ENCODE measurements at places on chromosomes 2 and 18. TPM values are rescaled to one million over a fixed set of nuclear protein-coding genes. Genes with fewer than 3 reads are reported as not detected.
A peak's percentile ranks its signal among the peaks of the same experiment; 100 is the strongest.

DNA sequence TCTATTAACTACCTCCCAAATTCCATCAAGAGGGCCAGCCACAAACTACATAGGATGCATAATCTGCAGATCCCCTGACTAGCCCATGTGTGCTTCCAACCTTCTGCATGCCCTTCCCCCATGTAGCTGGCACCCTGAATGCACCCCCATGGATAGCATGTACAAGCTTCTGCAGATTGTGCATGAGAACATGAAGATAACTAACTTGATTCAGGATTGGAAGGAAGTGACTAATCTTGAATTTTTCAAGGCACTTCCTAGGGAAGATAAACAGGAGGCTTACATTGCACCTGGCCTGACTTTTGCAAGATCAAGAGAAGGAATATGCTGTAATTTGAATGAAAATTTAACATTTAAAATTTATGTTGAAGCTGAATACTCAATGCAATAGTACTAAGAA, 66.7 kb downstream of the CDC42EP3 start:
- peak; percentile 73 for DNase-seq

DNA sequence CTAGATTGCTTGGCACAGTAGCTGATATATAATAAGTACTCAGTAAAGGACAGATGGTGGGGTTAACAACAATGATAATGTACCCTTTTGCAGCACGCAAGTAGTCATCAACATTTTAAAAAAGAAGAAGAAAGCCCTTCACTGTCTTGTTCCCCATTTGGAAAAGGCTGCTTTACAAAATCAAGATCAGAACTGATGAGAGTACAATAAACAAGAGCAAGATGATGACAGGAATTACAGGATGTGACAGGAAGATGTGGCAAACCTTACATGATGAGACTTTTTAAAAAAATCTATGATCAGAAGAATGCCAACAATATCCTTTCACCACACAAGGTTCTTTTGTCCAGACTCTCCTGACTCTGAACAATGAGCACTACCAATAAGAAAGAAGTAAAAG, 9.1 kb downstream of the TYW5 start:
- no peak for DNase-seq

SIX2 gene
- polyA plus RNA-seq, result not detected

VWC2L gene
- not detected for polyA plus RNA-seq

DQX1 gene
- polyA plus RNA-seq, result 0.07 TPM

DNA sequence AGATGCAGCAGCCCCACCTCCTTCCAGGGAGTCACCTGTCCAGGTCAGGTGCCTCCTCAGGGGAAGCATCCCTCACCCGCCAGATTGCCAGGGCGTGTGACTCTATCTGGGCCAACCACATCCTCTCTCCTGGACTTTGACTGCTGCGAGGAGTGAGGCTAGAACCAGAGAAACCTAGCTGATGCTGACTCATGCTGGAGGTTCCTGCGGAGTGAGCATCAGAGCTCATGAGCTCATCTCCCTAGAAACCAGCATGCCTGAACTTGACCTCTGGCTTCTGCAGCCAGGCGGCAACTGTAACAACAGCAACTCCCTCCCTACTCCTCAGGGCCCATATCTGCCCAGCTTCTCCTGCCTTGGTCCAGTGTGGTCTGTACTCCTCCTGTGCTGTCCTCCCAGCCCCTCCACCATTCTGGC, 28.3 kb upstream of the NT5DC4 start:
- DNase-seq, result peak; percentile 98

- no peak for DNase-seq
These were observed 27.1 kb upstream of the SERPINB12 start for GRCh38 chr18:63514888-63515678.

DNA sequence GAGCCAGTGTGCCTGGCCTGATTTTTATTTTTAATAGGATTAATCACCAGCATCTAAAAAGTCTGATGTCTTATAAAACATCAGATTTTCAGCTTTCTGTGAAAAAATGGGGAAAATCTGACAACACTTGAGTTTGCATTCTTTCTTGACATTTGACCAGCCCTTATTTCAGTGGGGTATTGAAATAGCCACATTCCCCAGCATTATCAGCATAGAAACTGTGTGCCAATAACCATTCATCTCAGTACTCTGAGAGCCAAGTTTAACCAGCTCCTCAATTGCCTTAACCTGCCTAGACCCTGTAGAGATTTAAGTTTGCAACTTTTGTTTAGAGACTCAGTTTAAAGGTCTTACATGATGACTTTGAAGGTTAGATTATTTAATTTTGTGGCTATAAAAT, 155.0 kb downstream of the CERS6 start:
- no peak for DNase-seq

SLC19A3 gene
- polyA plus RNA-seq, result not detected

- DNase-seq, result no peak
These were observed 2.6 kb upstream of the GPR35 start for GRCh38 chr2:240622531-240623235.

GRCh38 chr2:109128048-109128615, 873 bp upstream of the SH3RF3 start:
- peak; percentile 91 for DNase-seq

DNA sequence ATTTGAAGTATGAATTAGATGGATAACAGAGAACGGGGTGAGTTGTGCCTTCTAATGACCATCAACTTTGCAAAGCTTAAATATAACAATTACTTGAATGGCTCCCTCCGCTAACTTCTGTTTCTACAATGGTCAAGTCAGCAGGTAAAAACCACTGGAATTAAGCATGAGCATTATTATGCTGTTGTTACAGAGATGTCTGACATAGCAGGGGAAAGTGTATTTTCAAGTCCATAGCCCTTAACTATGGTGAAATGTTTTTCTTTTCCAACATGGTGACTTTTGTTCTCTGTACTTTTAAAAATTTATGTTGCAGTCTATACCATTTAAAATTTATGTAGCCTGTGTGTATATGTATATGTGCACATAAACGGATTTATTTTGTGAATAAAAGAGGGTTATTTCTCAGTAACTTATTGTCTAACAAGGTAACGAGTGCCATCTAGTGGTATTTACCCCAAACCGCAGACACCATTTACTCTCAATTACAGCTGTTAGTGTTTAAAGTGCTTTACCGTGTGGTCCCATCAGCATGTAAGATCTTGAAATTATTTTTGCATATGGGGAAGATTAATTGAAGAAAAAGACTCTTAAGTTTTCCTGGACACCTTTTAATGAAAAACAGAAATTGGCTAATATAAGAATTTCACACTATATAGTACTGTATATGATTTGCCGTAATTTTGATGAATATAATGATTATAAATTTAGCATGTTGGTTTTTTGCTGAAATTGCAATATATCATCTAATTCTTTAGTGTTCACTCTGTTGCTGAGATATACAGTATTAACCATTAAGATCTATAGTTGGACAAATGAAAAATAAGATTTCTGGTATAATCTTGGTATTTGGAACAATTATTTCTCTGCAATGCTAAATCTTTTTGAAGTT, 78.2 kb downstream of the UBE2E3 start:
- DNase-seq, result peak; percentile 29

BCS1L gene
- polyA plus RNA-seq, result 56.7 TPM

GRCh38 chr18:68447286-68447685, 267.6 kb downstream of the TMX3 start:
- peak; percentile 54 for DNase-seq

- peak; percentile 11 for DNase-seq
These were observed 34.4 kb upstream of the ROCK1 start for GRCh38 chr18:21146016-21146415.

CXCR2 gene
- not detected for polyA plus RNA-seq

DNA sequence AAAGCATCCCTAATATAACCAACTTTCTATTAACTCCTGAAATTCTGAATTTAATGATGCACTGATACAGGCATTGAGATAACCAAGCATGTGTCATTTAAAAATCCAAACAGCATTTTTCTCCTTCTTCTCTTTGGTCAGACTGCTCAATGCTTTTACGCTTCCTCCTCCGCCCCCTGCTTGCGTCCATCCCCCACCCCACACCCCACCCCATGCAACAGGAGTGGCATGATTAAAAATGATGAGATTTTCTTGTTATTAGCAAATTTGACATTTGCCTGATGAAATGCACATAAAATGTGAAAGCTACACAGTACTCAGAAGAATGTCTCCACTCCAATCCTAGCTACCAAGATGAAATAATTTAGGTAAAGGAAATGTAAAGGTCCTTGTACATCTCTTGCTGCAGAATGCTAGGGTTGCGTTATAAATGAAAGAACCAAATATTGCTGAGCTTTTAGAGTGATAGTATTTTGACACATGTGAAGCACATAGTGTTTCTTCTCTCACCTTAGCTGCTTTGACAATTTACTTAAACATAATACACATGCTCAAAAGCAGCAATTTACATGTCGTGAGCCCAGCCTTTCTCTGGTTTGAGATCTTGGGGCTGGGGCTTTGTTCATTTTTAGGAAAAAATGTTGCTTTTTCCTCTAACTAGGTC, 263.8 kb downstream of the MEIS1 start:
- no peak for DNase-seq

LHCGR gene
- 0.10 TPM for polyA plus RNA-seq

GRCh38 chr18:44258086-44258485, 422.6 kb upstream of the SETBP1 start:
- no peak for DNase-seq

GRCh38 chr2:11955884-11956291, 209.5 kb downstream of the LPIN1 start:
- DNase-seq, result no peak

DNA sequence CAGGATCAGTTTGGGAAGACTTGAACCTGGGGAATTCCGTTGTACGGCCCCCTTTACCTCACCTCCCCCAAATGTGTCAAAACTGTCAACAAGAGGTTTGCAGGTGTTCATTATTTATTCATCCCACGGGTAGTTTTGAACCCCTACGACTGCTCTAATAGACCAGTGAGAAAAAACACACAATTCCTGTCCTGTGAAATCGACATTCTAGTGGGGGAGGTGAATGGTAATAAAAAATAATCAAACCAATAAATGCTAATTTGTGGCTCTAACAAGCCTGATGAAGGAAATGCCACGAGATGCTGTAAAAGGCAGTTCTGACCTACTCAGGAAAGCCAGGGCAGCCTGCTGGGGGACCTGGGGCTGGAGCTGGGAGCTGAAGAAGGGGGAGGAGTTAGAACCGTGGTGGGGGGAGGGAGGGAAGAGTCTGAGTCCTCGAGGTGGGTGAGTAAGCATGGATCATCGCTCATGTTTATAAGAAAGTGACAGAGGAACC, 463 bp upstream of the DNAJB2 start:
- DNase-seq, result no peak

CERKL gene
- not detected for polyA plus RNA-seq

CAPG gene
- 98.3 TPM for polyA plus RNA-seq

Measured in IMR-90 (cell line).